ENCODE measurements at places on chromosomes 11 and 22.

GRCh38 chr11:27861706-27862430 lies 161.6 kb upstream of the BDNF start:
- no peak for DNase-seq

GRCh38 chr11:82750643-82751139 lies 17.0 kb upstream of the FAM181B start:
- peak; percentile 82 for DNase-seq

GRCh38 chr11:43376594-43376993 lies 17.9 kb downstream of the TTC17 start:
- DNase-seq, result no peak

DNA sequence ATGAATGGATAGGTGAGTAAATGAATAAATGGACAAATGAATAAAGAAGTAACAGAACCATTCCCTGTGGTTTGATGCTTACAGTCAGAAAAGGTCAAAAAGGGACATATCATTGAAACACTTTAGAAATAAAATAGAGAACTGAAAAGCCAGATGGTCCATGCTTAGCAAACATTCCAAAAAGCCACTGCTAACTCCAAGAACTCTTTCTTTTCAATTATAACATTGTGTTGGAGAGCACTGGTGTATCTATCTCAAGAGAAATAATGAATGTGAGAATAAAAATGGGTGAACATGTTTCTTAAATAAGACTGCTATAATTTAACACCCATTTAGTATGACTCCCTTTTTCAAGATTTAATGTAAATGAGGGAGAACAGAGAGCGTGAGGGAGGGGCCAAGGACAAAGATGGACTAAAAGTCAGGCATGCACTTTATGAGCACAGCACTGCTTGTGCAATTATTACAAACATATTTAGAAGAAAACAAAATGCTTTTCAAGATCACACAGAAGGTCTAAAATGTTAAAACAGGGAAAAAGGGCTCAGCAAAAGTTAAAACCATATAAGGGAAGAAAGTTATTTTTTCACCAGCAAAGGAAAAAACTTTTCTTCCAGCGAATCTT lies 224.3 kb upstream of the PITPNB start:
- no peak for DNase-seq

- DNase-seq, result no peak
Measured at GRCh38 chr11:70857894-70858293, 394.5 kb downstream of the SHANK2 start.
